ENCODE measurements at places on chromosomes 16 and 17. TPM values are rescaled to one million over a fixed set of nuclear protein-coding genes. Genes with fewer than 3 reads are reported as not detected.

Gene PSMD11
- 119 TPM for total RNA-seq

Gene CCL17
- total RNA-seq, result not detected

Gene PYY
- total RNA-seq, result not detected

Gene STAC2
- not detected for total RNA-seq

Gene CCL8
- not detected for total RNA-seq

Gene IRX5
- total RNA-seq, result not detected

Gene EFCAB13
- 6.8 TPM for total RNA-seq

Gene IL17C
- total RNA-seq, result not detected

Gene C17orf78
- not detected for total RNA-seq

Gene NME3
- 30.9 TPM for total RNA-seq

Gene SOX9
- not detected for total RNA-seq

Gene COA3
- total RNA-seq, result 14.8 TPM

Gene MED31
- 25.1 TPM for total RNA-seq

Gene KRT40
- total RNA-seq, result not detected

Gene SLX1B
- 96.1 TPM for total RNA-seq

Gene GPR139
- not detected for total RNA-seq

Gene SRCIN1
- 1.1 TPM for total RNA-seq

Gene NGFR
- total RNA-seq, result not detected

Gene DDX28
- total RNA-seq, result 7.7 TPM

Gene NTN3
- not detected for total RNA-seq

Gene C16orf86
- 2.1 TPM for total RNA-seq

Gene BEAN1
- not detected for total RNA-seq

Gene SP6
- total RNA-seq, result 0.16 TPM

Measured in activated naive CD4-positive, alpha-beta T cell treated with anti-CD3 and anti-CD28 coated beads, Interleukin-2, amount 50 U/mL, for 72 hours (primary cell).